ENCODE measurements at places on chromosomes 12 and 14.
A peak's percentile ranks its signal among the peaks of the same experiment; 100 is the strongest.

DNA sequence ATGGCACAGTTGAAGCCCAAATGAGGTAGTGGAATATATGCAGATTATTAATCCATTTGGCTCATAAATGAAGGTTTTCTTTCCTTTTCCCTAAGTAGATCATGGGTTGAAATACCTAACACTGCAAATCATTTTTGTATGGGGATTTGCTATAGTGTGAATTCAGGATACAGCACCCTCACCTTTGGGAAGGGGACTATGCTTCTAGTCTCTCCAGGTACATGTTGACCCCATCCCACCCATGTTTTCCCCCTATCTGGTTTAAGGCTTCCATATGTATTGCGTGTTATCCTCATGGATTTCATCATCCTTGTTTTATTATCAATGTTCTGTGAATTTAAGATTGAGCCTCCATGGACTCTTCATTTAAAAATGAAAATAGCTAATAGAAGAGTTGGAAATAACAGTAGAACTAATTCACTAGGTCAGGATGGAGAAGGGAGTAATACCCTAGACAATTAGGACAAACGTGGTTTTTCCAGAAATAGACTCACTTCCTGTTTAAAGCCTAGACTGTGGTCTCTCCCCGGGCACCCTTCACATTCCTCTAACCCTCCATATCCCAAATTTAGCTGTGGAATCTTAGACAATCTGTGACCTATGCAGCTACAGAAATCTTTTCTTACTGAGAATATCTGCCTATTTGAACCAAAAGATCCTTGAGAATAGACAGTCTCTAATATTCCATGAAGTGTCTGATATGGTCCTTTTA, 56.5 kb downstream of the DAD1 start:
- DNase-seq = peak; percentile 33

- no peak for DNase-seq
Observed at GRCh38 chr12:79086541-79087296, 222.1 kb downstream of the SYT1 start.

GRCh38 chr12:5201554-5202218, 158.0 kb downstream of the KCNA5 start:
- peak; percentile 14 for DNase-seq

DNA sequence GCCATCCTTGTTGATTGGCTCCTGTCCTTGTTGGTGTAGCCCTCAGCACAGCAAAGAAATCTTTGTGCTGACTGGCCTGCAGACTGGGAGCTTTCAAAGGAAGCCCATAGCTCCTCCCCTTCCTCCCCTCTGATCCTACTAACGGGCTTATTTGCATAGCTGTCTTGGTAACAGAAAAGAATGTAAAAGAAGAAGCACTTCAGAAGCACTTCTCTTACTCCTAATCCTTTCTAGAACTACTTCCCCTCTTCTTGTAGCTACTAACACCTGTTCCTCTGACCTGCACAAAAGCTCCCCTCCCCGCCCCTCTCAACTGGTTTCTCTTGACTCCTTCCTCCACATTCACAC, 14.3 kb upstream of the RIC8B start:
- DNase-seq = peak; percentile 25

DNA sequence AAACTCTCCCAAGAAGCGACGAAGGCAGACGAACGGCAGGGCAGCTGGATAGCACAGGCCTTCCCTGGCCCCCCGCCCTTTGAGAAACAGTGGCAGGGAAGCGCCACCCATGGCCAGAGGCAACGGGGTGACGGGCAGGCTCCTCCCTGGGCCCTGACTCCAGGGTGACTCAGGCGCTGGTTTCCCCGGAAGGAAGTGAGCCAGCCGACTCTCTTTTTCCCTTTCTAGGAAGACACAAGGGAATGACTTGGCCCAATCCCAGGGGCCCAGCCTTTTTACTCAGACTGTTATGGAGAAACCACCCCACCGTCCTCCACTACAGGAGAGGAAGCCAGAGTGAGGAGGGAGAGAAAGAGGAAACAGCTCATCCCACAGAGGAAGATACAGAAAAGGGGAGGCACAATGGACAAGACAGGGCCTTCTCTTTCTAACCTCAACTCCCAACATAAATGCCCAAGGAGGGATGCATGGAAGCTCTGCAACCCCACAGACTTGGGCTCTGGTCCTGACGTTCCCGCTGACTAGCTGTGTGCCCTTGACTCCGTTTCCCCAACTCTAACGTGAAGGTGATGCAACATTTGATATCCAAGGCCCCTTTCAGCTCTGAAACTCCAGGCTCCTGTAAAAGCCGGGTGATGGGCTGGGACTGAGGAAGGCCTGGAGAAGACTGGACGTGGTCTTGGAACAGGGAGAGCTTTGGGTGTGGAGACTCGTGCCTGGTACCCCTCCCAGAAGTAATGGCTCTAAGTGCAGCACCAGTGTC, 27.9 kb downstream of the ACTN1 start:
- DNase-seq = peak; percentile 99

- DNase-seq = peak; percentile 40
Observed at GRCh38 chr12:15435597-15435996, 113.3 kb downstream of the PTPRO start.

- peak; percentile 73 for DNase-seq
Observed at GRCh38 chr12:124509676-124510300, 57.6 kb downstream of the NCOR2 start.

DNA sequence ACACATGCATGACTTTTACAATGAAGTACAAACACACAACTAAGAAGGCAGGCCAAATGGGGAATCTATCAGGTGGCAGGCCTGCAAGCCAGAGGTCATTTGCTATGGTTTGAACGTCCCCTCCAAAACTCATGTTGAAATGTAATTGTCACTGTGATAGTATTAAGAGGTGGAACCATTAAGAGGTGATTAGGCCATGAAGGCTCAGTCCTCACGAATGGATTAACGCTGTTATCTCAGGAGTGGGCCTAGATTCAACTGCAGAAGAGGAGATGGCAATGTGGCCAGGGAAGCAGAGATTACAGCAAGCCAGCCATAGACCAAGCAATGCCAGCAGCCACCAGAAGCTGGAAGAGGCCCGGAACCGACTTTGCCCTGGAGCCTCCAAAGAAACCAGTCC, 13.5 kb upstream of the ACTR6 start:
- DNase-seq = no peak

DNA sequence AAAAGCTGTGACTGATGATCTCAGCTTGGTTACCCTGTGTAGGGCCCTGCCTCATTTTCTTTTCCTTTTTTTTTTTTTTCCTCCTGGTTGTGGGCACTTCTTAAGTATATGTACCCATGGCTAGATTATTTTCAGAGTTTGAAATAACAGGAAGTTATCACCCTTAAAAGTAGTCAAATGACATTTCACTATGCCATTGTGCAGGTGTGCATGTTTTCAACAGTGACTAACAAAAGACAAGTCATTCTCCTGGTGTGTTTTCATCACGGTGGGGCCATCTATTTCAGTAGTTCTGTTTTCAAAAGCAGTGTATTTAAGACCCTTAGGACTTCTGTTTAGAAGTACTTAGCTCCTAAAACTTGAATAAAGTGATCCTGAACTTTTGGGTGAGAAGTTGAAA, 15.0 kb downstream of the GABARAPL1 start:
- DNase-seq = no peak

DNA sequence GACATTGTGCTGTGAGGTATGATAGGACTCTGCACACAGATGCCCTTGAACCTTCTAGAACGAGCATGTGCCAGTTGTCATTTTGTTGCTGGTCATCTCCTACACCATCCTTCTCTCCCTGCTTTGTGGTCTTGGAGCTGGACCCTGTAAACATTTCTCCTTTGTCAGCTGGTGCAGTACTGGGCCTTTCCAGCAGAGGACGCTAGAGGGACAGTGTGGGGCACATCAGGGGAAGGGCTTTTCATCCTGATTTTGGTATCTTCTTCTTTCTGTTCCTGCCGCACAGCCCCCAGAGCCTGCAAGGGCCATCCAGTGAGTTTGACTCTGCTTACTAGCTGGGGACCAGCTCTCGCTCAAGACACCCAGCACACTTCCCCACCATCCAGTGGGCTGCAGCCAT, 484.6 kb downstream of the AACS start:
- no peak for DNase-seq

- DNase-seq = no peak
Observed at GRCh38 chr12:95181103-95181502, 36.2 kb downstream of the FGD6 start.

All from fibroblast of mammary gland (primary cell).